ENCODE measurements at places on chromosomes 3 and 15. TPM values are rescaled to one million over a fixed set of nuclear protein-coding genes. Genes with fewer than 3 reads are reported as not detected.

NAALADL2 gene
- polyA plus RNA-seq, result 0.08 TPM

CLDN11 gene
- polyA plus RNA-seq, result 0.42 TPM

NR1I2 gene
- not detected for polyA plus RNA-seq

DNA sequence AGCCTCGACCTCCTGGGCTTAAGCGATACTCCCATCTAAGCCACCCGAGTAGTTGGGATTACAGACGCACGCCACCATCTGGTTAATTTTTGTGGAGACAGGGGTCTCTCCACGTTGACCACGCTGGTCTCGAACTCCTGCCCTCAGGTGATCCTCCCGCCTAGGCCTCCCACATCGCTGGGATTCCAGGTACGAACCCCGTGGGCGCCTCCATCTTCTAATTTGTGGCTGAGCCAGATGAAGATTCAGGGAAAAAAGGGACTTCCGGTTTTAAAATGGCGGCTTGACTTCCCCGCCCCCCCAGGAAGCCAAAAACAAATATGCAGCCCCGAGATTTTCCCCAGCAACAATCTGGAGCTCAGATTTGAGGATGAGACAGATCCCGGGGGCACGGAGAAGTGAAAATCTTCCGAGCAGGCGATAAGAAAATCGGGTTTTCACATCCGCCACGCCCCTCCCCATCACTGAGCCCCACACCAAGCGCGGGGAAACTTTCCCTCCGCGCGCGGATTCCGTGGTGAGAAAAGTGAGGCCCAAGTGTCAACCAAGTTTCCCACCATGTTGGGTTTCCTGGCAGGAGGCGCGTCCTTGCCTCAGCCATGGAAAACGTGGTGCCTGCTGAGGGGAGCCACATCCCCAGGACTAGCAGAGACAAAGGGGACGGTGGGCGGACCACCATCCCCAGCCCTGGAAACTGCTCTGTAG is 15.4 kb downstream of the CHST14 start:
- no peak for DNase-seq

DNA sequence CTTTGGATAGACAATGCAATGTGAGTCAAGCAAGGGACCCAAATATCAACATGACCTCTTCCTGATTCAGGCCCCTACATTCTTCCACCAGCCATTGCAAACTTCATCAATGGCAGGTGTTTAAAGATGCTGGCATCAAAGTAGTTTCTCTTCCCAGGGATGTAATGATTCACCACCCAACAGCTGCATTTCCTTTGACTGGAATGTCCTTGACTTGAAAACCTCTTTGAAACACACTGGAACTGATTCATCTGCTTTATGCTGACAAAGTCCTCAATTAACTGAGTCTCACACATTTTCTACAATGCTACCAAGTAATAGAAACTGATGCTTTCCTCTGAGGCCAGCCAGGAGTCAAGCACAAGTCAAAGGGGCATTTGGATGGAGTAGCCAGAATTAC is 385.5 kb downstream of the GBE1 start:
- no peak for DNase-seq
